Umbilical cord (tissue), 2 donors: ENCODE measurements at places on chromosomes 1 and 21.

- no peak for DNase-seq
Measured at GRCh38 chr1:155051342-155051776, 243 bp downstream of the ADAM15 start.

- no peak for DNase-seq
Measured at GRCh38 chr1:214014730-214015129, 27.0 kb downstream of the PROX1 start.

- no peak for DNase-seq
Measured at GRCh38 chr1:17162941-17163340, 42.0 kb upstream of the PADI1 start.

- peak; percentile 96 for DNase-seq
Measured at GRCh38 chr1:84711121-84711520, 20.9 kb upstream of the SSX2IP start.

DNA sequence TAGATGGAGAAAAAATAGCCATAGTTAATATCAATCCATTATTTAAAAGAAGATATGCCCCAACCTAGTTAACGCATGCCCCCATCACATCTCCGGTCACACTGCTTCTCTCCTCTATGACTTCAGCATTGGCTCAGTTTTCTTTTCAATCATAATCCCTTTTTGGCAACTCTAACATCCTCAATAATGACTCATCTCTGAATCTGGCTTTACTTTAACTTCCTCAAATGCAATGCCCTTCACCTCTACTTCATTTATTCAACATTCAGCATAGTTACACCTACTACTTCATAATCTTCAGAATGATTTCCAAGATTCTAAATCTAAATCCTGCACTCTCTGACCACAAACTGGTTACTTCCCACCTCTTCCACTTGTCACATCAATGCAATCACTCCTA is 417.3 kb downstream of the USH2A start:
- no peak for DNase-seq

DNA sequence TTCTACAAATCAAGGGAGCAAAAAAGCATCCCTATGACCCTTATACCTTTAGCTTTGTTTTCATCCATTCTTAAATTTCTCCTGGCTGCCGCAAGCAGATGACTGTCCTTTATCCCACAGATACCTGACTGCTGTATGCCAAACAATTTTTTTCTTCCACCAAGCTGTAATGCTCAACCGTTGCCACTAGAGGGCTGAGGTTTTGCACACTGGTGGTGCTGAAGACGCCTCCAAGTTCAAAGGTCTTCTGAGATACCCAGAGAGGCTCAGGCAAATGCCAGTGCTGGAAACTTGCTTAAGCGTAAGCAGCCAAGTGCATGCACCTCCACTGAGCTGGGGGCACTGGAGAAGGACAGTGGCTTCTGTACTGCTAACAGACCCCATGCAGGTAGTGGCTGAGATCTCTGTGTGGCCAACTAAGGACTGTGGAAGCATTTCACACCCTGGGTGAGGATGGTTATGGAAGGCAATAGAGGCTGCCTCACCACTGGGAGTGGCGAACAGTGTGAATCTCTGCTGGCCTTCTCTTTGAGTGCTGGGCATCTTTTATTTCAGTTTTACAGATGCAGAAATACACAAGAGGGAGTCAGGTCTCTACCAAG is 28.5 kb downstream of the CNIH3 start:
- DNase-seq = peak; percentile 35
